ENCODE measurements at places on chromosomes 3 and 15.
A peak's percentile ranks its signal among the peaks of the same experiment; 100 is the strongest.

DNA sequence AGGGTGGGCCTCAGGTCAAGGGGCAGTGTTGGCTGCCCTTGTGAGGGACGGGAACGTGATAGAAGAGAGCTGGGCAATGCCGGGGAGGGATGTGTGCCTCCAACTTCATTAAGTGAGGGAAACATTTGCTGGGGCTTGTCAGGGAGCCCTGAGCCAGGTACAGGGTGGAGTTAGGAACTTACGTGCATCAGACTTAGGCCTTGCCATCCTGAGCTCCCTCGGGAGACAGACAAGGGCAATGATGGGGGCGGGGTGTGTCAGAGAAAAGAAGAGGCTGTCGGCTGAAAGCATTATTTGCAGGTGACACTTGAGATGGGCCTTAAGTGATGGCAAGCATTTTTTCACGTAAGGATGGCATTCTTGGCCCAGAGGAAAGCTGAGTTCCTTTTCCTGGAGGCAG lies 1.6 kb downstream of the FAM131A start:
- no peak for DNase-seq

DNA sequence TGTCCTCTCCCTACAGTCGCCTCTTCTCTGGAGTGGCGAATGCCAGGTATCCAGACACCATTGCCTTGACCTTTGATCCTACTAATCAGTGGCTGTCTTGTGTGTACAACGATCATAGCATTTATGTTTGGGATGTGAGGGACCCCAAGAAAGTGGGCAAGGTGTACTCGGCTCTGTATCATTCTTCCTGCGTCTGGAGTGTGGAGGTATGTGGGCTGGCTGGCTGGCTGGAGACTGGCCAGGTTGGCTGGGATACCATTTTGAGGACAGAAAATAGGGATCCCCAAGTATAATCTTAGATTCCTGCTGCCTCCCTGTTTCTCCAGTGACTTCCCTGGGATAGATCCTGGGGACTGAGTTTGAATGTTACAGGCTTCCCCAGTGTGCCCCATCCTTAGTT lies 13.4 kb upstream of the JMJD7 start:
- no peak for DNase-seq

- DNase-seq, result no peak
Observed at GRCh38 chr15:61441891-61442290, 212.8 kb upstream of the RORA start.

GRCh38 chr15:28945626-28946230 lies 60.0 kb downstream of the APBA2 start:
- no peak for DNase-seq

GRCh38 chr15:94793207-94793606 lies 561.8 kb downstream of the MCTP2 start:
- DNase-seq, result no peak

DNA sequence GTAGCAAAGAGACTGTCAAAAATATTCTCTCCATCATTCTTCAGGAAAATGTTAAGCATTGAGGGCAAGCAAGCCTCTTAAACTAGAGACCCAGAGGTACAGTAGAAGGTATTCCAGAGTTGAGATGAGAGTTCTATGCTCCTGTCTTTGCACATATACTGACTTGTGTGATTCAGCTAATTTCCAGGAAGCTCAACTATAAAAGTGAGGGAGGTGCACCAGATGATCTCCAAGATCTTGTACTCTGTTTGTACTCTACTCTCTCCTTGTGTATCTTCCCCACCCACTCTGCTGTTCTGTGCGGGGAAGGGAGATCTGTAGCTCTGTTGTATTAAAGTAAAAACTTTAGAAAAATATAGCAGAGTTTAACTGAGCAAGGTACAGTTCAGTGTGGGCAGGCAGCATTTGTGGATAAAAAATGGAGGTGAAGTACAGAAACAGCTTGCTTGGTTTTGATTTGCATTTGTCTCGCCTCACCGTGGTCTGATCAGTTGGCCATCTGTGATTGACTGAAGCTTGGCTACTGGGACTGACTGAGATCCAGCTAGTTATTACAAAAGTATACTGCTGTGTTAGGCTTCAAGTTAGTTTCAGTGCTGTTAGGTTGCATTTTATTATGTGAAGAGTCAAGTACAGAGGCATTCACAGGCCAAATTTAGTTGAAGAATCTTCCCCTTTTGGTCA lies 463.1 kb upstream of the GOLIM4 start:
- DNase-seq, result no peak

DNA sequence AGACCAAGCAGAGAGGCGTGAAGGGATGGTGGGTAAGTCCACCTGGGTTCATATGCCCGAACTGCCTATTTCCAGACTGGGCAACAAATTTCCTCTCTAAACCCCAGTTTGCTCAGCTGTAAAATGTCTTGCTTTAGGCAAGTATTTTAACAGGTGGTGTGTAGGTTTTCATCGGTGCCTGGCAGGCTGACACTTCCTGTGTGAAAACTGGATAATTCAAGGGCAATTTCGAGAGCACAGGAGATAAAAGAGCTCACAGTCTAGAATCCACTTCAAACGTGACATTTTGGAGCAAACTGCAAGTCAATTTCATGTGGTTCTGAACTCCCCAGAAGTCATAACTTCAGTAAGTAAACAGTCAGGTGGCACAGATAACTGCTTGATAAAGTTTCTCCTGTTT lies 112.2 kb downstream of the OXNAD1 start:
- no peak for DNase-seq

GRCh38 chr15:41230345-41230649 lies 260 bp downstream of the EXD1 start:
- DNase-seq, result no peak

GRCh38 chr15:70687482-70687881 lies 75.9 kb downstream of the UACA start:
- no peak for DNase-seq

GRCh38 chr3:156321945-156322344 lies 201.6 kb downstream of the KCNAB1 start:
- no peak for DNase-seq

DNA sequence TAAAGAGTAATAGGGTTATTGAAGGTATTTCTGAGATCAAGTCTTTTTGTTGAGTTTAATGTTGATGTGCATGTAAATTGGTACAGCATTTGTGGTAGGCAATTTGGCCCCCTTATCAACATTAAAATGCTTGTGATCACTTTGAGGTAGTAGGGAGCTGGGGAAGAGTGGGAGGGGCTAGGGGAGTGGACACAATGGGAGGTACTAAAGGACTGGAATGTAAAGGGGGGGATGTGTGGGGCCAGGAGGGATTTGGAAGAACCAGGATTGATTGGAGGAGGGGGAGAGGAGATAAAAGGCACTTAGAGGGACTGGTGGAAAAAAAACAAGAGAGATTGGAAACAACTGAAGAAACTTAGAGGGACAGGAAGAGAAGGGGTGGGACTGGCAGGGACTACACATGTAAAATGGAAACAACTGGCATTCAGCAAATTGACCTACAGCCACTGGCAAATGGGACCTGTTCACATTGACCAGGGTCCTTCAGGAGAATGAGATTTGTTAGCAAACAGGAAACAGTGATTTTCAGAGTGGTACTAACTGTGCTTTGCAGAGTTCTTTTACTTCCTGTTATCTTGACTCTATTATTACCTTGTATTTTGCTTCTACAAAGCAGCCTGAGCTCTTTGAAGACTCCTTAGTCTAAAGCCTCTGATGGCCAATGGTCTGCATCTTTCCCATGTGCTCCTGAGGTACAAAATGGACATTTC lies 47.8 kb upstream of the ZBTB38 start:
- no peak for DNase-seq

- DNase-seq, result peak; percentile 58
Observed at GRCh38 chr15:75723847-75724660, 11.4 kb upstream of the CSPG4 start.

DNA sequence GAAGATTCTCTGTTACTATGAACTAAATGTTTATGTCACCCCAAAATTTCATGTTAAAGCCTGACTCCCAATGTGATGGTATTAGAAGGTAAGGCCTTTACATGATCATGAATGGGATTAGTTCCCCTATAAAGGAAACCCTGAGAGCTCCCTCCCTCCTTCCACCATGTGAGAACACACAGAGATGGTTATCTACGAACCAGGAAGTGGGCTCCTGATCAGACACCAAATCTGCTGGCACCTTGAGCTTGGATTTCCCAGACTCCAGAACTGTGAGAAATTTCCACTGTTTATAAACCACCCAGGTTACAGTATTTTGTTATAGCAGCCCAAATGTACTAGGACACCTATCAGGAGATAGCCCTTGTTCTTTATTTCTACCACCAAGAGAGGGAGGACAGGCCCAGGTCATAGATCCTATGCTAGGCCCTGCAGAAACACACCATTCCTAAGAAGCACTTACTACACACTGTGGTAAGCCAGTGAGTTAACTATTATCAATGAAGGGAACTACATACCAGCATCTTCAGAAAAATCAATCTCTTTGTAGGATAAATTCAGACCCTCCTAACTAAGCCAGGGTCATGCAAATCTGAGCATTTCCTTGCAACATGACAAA lies 59.0 kb downstream of the PRKAR2A start:
- no peak for DNase-seq

DNA sequence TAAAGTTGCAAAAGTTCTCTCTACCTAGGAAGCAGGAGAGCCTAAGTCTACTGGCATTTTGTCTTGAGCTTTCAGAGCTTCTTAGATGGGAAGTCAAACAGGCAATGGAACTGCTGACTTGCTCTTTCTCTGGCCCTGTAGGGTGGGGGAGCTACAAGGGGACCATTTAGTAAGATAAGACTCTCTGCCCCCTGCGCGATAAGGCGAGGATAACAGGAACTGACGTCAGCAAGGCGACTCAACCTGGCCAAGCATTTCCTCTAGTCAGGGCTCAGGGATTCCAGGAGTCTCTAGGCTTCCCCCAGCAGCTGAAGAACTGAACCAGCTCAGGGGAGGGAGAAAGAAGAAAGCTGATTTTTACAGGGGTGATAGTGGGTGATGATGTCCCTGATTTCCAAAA lies 5.8 kb downstream of the RARB start:
- no peak for DNase-seq

DNA sequence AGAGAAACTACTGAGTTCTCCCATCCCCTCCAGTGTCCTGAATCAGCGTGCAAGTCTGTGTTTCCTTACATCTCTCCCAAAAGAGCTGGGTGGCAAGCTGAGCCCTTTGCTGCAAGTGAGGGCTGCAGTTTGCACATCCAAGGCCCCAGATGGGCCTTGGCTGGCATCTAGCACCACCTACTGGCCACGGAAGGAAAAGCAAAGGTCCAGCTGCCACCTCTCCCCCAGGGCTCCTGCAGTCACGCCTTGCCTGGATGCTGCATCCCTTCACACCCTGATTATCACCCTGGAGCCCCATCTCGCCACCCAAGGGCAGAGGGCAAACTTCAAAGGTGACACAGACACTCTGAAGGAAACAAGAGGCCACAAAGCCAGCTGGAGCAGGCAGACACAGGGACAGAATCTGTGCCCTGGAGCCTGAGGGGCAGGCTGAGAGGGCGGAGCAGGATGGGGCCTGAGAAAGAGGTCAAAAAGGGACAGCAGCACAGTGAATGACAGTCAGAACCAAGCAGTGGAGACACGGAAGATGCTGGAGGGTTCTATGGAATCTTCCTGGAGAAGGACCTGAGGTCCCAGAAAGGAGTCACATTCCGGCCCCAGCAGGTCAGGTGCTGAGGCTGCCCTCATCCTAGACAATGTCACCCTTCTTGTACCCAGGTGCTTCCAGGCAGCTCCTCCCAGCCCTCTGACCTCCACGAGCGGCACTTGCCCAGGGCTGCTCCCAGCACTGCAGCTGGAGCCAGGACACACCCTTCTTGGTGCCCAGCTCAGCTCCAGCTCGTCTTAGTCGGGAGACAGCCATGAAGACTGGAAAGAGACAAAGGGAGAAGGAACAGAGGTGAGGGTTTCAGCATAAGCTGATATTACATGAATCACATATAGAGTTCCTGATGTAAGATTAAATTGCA lies 18.3 kb upstream of the NTRK3 start:
- peak; percentile 72 for DNase-seq

- DNase-seq, result no peak
Observed at GRCh38 chr15:68241088-68241935, 11.8 kb upstream of the CLN6 start.

DNA sequence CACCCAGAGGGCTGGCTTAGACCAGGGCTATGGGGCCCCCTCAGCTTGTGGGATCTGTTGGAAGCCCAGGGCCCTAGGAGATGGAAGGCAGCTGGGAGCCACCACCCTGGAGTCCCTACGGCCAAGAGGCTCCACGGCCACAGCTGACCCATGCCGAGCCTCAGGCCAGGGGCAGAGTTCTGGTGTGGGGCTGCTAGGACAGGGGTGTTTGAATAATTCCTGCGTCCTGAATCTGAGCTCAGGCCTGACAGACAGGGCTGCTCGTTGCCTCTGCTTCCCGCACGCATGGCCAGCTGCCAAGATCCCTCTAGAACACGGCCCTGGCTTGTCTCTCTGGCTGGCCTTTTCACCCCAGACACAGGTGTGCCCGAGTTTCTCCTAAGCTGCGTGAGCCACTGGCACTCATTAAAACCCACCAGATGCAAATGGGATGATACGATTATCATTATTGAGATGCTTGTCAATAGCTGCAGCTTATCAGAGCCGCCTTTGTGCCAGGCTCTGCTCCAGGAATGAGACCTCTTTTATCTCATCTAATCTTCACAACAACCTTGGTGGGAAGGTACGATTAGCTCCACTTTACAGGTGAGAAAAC lies 70.2 kb downstream of the EFCAB12 start:
- DNase-seq, result no peak

GRCh38 chr3:120550546-120550945 lies 45.6 kb upstream of the NDUFB4 start:
- DNase-seq, result no peak

DNA sequence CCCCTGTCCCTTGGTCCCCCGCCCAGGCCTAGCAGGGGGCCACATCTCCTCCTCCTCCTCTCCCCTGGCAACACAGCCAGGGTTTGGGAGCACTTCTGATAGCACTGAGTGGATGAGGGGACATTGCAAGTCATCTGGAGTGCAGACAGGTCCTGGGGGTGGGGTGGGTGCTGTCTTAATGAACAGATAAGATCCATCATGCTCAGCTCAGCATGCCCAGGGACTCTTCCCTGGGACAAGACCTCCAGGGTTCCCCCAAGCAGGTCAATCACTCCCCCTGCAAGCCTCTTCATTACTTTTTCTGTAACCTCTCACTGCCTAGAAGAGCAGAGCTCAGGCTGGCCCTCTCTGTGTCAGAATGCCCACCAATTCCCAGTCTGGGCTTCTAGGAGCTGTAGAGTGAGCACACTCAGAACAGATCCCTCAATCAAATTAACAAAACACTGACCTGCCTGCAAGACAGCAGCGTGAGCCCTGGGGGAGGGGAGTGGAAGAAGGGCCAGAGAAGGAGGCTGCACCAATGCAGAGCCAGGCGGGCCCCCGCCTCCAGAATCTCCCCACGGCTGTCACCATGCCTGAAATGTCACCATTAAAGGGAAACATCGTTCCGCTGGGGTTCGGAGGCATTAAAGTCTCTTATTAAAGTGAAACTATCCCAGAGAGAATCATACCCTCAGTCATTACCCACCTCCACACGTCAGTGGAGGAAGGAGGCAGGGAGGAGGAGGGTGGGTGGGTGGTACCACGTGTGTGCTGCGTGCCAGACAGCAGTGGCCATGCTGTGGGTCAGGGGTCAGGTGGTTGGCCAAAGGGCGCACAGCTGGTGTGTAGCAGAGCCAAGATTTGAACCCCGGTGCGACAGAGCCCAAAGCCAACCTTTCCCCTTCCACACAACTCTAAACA lies 114.7 kb upstream of the LINGO1 start:
- no peak for DNase-seq

GRCh38 chr3:155130001-155130400 lies 49.9 kb downstream of the MME start:
- no peak for DNase-seq

Measured in activated CD4-positive, alpha-beta T cell treated with anti-CD3 and anti-CD28 coated beads, Interleukin-2, amount 50 U/mL, for 48 hours (primary cell).